ENCODE measurements at places on chromosomes 1 and 21. TPM values are rescaled to one million over a fixed set of nuclear protein-coding genes. Genes with fewer than 3 reads are reported as not detected.
A peak's percentile ranks its signal among the peaks of the same experiment; 100 is the strongest.

GRCh38 chr1:3598522-3599285, 12.6 kb downstream of the MEGF6 start:
- DNase-seq: peak; percentile 74

GRCh38 chr1:111561328-111561727, 57.9 kb upstream of the ADORA3 start:
- DNase-seq: no peak

GRCh38 chr1:154206196-154206595, at the start of gene CFAP141:
Gene CFAP141 (minus strand): TSS chr1:154206333. CDS start chr1:154206307, 26 bp downstream.
- no peak for DNase-seq

- DNase-seq: no peak
Observed at GRCh38 chr1:171715813-171716251, 26.0 kb downstream of the VAMP4 start.

DNA sequence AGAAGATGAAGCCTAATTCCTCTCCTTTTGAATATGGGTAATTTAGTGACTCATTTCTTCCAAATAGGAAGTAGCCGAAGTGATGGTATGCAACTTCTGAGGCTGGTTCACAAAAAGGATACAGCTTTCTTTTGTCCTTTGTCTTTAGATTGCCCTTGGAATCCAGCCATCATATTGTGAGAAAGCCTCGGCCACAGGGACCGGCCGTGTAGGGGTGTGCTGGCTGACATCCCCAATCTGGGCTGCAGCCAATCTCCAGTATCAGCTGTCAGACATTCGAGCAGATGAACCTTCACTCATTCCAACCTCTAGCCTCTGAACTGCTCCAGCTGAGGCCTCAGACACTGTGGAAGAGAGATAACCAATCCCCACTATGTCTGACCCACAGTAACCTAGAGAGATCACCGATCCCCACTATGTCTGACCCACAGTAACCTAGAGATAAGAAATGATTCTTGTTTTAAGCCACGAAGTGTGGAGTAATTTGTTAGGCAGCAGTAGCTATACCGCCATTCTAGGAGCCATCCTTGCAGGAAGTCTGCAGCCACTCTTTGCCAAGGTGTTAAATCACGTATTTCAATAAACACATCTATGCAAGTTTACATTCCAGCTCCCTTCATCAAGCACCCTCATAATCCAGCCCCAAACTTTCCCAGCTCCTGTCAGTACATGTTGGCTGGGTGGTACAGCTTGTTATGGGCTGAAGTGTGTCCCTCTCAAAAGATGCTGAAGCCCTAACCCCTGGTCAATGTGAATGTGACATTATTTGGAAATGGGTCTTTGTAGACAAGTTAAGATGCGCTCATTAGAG, 2.9 kb upstream of the DIP2A start:
- no peak for DNase-seq

GRCh38 chr1:58735586-58735985, 35.7 kb upstream of the MYSM1 start:
- DNase-seq: no peak

DNA sequence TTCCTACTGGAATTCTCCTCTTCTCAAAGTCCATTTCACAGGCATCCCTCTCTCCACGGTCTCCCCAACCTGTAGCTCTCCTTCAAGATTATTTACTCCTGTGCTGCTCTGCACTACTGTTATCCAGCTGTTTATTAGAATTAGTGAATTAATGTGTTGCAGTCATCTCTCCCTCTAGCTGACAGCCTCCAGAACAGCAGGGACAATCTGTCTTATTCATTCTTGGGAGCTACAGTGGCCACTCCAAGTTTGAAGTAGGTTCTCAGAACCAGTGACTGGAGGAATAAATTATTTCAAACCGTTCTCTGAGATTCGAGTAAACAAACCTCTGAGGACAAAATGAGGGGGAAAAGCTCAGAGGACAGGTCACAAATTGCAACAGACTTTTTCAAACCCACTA, 330.9 kb downstream of the RRAGC start:
- no peak for DNase-seq

- DNase-seq: no peak
Observed at GRCh38 chr21:29205988-29206387, 75.5 kb downstream of the MAP3K7CL start.

- no peak for DNase-seq
Observed at GRCh38 chr1:43569175-43569574, 38.5 kb downstream of the PTPRF start.

- DNase-seq: no peak
Observed at GRCh38 chr1:160850993-160851392, 11.7 kb downstream of the CD244 start.

- DNase-seq: no peak
Observed at GRCh38 chr1:93471911-93472310, 24.0 kb downstream of the FNBP1L start.

DNA sequence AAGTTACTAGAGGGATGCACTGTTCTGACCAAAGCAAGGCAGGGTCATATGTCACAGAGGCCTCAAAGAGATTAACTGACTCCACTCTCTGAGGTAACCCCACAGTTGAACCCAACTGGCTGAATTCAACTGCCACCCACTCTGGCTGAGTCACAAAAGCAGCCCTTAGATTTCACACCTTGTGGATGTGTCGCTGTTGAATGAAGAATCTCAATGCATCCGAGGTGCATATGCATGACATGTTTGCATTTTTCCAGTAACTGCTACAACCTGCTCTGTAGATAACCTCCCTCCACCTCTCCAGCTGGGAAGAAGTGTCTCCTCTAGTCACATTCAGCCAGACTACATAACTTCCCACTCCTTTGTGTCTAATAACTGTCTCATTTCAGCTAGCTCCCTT, 27.9 kb upstream of the KIF21B start:
- DNase-seq: no peak

GRCh38 chr1:171486048-171486519, 754 bp downstream of the PRRC2C start:
- no peak for DNase-seq

GRCh38 chr1:224660074-224660473, 44.0 kb downstream of the CNIH3 start:
- no peak for DNase-seq

GRCh38 chr21:32581732-32582131, 3.6 kb downstream of the TCP10L start:
- no peak for DNase-seq

DNA sequence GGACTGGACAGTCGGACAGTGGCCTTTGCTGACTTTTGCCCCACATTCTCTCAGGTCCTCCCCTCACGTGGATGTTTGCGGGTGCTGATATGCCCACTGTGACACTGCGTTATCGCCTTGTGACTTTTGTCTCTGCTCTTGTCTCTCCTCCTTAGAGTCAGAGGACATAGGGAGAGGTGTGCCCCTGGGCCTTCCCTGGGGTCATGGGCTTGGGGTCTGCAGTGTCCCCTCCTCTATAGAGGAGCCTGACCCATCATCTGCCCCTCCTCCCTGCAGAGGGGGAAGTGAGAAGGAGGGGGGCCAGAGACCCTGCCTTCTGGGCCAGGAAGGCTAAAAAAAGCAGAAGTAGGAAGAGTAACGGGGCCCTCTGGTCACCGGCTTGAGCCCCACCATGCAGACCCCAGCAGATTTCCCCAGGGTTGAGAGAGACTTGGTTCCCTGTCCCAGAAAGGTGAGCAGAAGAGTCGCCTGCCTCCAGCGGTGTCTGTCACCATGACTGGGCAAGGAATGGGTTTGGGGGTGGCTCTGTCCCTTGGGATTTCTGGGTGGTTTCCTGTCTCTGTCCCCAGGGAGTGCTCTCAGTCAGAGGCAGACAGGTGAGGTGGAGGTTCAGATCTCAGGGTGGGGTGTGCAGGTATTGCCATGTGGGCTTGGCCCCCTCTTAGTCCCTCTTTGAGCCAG, 13.3 kb downstream of the RPS6KA1 start:
- no peak for DNase-seq

- DNase-seq: peak; percentile 70
Observed at GRCh38 chr1:165354739-165355138, 1.8 kb downstream of the LMX1A start.

DNA sequence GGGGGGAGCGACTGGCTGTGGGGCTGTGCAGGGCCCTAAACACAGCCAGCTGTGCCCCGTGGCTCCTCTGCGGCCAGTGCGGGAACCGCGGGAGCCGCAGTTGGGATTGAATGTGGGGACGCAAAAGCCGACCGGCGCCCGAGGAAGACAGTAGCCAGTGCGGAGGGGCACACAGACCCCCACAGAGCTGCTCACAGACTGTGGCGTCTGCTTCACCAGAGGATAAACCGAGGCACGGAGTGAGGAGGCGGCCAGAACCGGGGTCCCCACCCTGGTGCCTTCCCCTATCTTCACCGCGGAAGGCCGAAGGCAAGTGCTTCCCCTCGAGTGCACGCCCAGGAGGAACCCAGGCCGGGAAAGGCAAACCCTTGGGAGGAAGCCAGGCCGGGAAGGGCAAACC, 8.7 kb upstream of the TMEM52 start:
- no peak for DNase-seq

DNA sequence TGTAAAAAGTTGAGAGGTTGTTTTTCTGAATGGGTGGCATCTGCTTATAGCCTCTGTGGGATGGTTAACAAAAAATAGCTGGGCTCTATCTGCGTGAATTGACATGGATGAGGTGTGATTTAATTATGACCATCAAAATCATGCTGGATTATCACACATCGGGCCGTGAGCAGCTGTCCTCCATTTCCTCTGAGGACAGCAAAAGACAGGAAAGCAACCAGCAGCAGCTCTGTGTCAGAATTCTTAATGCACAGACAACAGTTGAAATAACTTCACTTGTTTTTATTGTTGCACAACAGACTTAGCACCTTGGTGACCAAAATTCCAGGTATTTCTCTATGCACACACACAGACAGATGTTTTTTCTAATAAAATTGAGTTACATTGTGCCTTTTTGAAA, 54.5 kb upstream of the LAPTM5 start:
- no peak for DNase-seq

DNA sequence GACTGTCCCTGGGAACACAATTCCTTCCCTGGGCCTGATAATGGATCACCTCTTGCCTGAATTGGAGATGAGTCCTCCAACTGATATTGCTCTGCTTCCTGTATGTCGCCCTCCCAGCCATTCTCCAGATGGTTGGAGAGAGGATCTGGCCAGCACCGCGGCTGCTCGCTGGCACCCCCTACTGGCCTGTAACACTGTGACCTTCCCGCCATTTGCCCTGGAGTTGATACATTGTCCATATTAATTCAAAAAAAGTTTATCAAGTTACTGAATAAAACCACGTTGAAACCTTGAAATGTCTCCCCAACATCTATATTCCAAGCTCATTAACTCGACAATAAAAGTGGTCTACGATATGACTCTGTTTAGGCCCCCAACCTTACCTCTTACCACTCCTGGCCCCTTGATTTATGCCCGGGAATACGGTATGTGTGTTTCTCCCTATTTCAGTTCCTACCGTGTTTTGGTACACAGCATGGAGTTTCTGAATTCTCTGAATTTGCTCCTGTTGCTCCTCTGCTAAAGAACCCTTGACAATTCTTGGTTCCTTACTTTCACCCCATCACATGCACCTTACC, 241.8 kb upstream of the KIAA0040 start:
- DNase-seq: no peak

The ZBTB8OS gene
- 55.1 TPM for total RNA-seq

The CCDC27 gene
- total RNA-seq: not detected

The C4BPB gene
- not detected for total RNA-seq

The CFAP410 gene
- 17.9 TPM for total RNA-seq

The MAP1LC3C gene
- total RNA-seq: 0.19 TPM

The OR2AK2 gene
- not detected for total RNA-seq

The DIRAS3 gene
- total RNA-seq: 1.3 TPM

The CRNN gene
- total RNA-seq: not detected

The PLD5 gene
- total RNA-seq: 1.8 TPM

The MROH9 gene
- total RNA-seq: not detected

The C1orf87 gene
- not detected for total RNA-seq

The VANGL2 gene
- 46.6 TPM for total RNA-seq

The NIBAN1 gene
- total RNA-seq: 0.36 TPM

The MCOLN3 gene
- total RNA-seq: 0.47 TPM

The LYPD8 gene
- total RNA-seq: not detected

The OR14C36 gene
- total RNA-seq: not detected
